Peyer's patch (tissue), 4 donors: ENCODE measurements at places on chromosomes 16 and 17. TPM values are rescaled to one million over a fixed set of nuclear protein-coding genes. Genes with fewer than 3 reads are reported as not detected.

Gene TNP2
- not detected for total RNA-seq

Gene SLC6A2
- total RNA-seq, result not detected

Gene SLC47A1
- total RNA-seq, result not detected

Gene PMP22
- 37.1 TPM for total RNA-seq

Gene FBXL16
- 1.4 TPM for total RNA-seq

Gene SLC4A1
- not detected for total RNA-seq

Gene SECTM1
- 10.7 TPM for total RNA-seq

Gene TNFRSF17
- total RNA-seq, result not detected

DNA sequence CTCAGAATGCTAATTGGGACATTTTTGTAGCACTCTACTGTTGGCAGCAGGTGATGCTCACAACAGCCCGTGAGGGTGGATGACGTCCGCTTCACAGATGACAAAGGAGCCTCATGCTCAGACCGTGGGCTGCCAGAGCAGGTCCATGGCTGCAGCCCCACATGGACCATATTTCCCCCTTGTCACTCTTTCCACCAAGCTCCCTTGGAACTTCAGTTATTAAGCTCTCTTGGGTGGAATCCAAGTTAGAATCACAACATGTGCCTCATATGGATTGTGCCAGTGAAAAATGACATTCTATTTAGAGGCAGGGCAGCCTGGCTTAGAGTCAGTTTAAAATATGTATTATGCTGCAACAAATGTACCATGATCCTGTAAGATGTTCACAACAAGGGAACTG is 33.2 kb upstream of the STH start:
- no peak for DNase-seq

GRCh38 chr17:1323336-1323735 is 43.9 kb downstream of the TRARG1 start:
- DNase-seq, result no peak

- peak; percentile 86 for DNase-seq
Observed at GRCh38 chr16:381789-382717, at the start of gene PGAP6. TSS of gene PGAP6 (minus strand) at chr16:381978. CDS start at chr16:381821, 157 bp downstream.

DNA sequence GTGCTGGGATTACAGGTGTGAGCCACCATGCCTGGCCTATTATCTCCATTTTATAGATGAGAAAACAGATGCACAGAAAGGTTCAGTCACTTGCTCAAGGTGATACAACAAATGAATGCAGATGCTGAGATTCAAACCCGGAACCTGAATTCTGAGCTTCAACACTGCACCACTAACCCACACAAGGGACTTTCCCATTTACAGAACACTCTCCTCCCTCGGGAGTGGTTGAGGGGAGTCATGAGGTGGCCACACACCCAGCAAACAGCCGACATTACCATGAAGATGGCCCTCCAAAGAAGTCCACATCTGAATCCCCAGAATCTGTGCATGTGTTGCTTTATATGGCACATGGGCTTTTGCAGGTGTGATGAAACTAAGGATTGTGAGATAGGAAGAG is 9.1 kb downstream of the BCL7C start:
- no peak for DNase-seq

- DNase-seq, result no peak
Observed at GRCh38 chr17:48427598-48427997, 2.4 kb downstream of the SKAP1 start.

DNA sequence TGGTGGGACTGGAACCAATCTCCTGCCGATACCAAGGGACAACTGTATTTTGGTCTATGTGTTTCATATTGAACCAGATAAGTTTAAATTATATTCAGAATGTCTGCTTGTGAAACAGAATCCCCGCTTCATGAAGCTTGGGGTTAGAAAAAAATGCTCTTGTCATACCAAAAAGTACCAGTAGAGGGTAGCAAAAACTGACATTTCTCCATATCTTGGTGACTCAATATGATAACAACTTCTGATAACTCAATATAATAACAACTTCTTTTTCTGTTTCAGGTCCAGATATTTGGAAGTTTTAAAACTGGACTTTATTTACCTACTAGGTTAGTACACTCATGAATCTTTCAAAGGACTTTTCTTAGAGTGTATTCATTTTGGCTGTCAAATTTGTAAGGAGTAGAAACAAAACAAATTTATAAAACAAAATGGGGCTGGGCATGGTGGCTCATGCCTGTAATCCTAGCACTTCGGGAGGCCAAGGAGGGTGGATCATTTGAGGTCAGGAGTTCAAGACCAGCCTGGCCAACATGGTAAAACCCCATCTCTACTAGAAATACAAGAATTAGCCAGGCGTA is 52.3 kb upstream of the ADCY7 start:
- DNase-seq, result no peak

GRCh38 chr17:59397316-59398073 is 66.0 kb downstream of the YPEL2 start:
- DNase-seq, result no peak

- no peak for DNase-seq
Observed at GRCh38 chr17:8522577-8522976, 86.9 kb downstream of the NDEL1 start.
